Activated T-cell treated with anti-CD3 and anti-CD28 coated beads, Interleukin-2, amount 50 U/mL, for 1 hour (primary cell): ENCODE measurements at places on chromosomes 2 and 18.

GRCh38 chr2:199042660-199043379 lies 414.9 kb downstream of the SATB2 start:
- DNase-seq, result no peak

- DNase-seq, result no peak
Measured at GRCh38 chr18:74895686-74896085, 298.0 kb downstream of the ZNF407 start.

DNA sequence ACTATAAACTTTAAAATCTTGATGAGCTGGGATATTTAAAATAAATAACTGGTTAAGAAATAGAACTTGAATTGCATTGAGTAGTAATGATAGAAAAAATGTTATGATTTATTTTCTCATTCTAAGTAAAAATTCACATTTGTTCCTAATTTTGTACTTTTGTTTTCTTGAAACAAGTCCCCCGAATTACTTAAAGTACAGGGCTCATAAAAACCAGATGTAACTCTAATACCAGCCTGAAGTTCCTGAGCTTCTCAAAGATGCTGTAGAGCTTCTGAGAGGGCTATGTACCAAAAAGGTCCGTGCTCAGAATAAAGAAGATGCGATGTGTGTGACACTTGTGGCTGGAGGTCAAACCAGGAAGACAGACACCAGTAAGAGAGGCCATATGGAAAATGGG lies 116.1 kb upstream of the TACR1 start:
- DNase-seq, result no peak

DNA sequence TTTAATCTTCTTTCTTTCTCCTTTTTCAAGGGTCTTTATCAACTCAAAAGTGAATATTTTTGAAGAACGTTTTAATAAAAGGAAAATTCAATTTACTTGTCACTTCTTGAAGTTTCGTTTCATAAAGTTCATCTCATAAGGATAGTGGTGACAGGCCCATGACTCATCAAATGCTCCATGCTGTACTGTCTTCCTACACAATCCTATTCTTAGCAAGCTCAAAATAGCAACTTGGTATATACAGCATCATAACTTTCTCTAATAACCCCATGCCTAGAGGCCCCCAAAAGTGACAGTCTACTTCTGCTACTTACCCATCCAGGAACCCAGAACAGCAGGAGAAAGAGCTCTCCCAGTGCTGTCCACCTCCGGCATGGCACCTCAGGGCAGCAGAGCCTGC lies 7.7 kb downstream of the FBXO15 start:
- DNase-seq, result no peak

- no peak for DNase-seq
Measured at GRCh38 chr2:96532641-96533291, 3.8 kb upstream of the ARID5A start.

DNA sequence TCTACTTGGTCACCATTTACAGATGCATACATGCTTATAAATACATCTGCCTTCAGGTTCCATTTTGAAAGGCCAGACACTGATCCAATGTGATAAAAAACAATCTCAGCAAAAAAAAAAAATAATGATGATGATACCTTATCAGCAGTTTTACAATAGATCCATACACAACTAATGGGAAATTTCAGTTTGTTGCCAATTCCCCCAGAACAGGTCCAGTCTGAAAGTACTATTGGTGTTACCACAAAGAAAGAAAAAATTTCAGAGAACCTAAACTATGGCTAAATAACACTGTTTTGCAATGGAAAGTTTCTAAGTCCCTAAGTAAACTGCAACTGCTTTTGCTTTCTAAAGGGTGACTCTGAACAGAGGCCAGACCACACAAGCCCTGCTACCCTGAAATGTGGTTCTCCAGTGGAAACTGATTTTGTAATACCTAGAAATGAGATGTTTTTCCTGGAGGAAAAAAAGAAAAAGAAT lies 54.1 kb downstream of the LPIN2 start:
- no peak for DNase-seq

DNA sequence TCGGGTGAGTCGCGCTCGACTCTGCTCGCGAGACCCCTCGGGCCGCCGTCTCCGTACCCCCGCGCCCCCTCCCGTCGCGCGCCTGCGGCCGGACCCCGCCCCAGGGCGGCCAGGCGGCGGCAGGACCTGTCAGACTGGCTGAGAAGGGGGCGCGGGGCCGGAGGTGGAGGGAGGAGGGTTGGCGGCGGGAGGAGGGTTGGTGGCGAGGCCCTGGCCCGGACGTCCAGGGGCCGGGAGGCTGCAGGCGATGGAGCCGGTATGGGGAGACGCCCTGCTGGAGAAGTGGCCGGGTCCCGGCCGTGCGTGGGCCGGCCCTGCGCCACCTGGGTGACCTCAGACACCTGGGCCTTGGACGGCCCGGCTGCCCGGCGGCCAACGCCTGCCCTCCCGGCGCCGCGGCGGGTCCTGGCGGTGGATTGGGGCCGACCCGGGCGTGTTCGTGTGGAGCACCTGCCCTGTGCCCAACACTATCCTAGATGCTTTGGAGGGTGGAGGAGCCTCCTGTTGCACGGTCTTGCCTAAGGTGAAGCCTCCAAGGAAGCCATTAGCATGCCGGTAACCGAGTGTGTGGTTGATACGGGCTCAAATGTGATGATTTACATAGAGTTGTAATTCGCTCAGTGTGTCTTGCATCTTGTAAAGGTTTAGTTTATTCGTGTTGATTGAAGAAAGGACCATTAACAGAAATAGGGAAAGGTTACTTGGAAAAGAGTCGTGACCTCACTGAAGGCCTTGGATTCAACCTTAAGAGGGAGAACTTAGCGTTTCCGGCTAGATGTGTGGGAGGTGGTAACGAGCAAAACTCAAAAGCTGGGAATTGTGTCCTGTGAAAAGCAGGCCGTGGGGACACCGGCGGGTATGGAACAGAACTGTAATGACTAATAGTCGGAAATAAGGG lies 550 bp downstream of the MYL12B start:
- DNase-seq, result no peak

GRCh38 chr2:151363709-151364108 lies 6.3 kb downstream of the TNFAIP6 start:
- no peak for DNase-seq

DNA sequence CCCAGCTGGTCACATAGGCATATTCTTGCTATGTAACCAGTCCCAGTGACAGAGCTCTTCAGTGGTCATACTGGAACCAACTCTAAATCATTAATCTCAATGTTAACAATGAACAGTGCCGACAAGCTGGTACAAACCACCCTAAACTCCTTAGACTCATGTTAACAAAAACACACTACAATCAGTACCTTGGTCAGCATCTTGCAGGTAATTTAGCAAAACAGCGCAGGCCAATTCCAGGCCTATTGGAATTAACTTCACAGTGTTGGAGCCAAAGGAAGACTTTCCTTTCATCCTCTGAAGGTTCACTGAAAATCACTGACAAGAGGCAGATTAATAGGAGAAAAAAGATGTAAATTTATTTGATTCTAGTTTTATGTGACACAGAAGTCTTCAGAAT lies 396.4 kb downstream of the PIK3C3 start:
- no peak for DNase-seq
